Stimulated activated CD8-positive, alpha-beta memory T cell treated with anti-CD3 and anti-CD28 coated beads, Interleukin-4, amount 100 ng/mL, for 48 hours (primary cell): ENCODE measurements at places on chromosomes 11 and 22.

DNA sequence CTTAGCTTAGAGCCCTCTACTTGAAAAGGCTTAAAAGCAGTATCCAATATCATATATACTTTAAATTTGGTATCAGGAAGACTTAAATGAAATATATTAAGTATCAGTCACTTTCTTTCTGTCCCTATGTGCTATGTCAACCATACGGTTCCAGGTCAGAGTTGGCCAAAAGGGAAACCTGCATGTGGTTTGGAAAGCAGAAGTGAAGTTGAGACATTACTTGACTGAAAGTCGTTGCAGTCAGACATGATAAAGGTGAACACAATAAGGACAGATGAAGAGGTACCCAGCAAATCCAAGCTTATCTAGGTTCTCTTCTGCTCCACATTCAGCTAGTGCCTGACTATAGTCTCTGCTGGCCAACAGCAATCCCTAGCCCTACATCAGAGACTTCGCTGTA lies 336.8 kb downstream of the KCNA4 start:
- DNase-seq, result no peak

DNA sequence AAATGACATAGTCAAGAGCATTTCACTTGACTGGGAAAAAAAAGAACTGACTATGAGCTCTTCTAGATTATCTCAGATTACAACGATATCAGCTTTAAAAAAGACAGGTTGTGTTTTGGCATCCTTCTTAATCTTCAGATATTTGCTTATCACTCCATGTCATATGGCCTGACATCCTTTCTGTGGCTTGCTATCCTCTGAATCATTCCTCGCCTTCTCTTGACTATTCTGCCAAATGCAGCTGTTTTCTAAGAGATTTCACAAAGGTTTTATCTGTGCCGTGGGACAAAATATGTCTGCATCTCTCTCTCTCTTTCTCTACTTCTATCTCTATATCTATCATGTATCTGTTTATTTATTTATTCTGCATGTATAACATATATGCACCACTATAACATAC lies 746.1 kb downstream of the CNTN5 start:
- DNase-seq, result no peak

DNA sequence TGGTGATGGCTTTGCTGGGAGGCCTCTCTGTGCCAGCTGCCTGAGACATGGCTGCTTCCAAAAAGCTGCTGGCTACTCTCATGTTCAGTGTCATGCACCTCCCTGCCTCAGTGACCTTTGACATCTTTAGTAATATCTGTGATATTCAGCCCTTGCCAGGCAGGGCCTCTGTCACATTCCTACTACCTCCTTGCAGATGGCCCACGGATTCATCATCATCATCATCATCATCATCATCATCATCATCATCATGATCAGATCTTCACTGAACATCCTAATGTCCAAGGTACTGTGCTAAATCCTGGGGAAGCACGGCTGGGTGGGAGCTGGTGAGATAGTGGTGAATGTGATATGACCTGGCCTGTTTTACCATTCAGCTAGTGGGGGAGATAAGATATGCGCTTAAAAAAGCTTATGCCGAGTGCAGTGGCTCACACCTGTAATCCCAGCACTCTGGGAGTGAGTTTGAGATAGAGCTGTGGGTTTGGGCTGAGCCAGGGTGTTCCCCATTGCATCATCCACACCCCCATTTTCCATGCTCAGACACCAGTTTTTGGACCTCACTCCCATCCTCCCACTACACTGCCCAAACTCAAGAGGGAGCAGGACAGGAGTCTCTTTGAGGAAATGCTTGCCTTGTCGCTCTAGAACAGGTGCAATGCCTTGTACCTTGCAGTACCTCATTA lies 17.1 kb upstream of the TMPRSS13 start:
- peak; percentile 50 for DNase-seq

- DNase-seq, result no peak
Observed at GRCh38 chr11:31649129-31649966, 139.8 kb downstream of the ELP4 start.

DNA sequence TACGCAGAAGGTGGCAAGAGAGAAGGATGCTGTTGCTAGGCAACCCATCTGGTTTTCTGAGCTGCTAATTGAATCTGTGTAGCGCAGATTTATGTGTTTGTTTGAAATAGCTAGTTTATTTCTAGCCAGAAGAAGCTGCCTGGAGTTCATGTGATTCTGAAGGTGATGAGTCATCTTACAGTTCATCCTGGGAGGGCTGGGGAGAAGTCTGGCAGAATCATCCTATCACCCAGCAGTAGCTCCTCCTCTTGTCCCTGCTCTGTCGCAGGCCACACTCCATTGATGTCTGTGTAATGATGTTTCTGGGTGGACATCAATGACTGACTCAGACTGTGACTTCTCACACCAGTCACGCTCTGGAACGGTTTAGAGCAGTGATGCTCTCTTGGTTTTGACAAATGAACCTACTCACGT lies 4.8 kb upstream of the FBXO7 start:
- no peak for DNase-seq

GRCh38 chr11:123525511-123525918 lies 95.4 kb downstream of the GRAMD1B start:
- no peak for DNase-seq

DNA sequence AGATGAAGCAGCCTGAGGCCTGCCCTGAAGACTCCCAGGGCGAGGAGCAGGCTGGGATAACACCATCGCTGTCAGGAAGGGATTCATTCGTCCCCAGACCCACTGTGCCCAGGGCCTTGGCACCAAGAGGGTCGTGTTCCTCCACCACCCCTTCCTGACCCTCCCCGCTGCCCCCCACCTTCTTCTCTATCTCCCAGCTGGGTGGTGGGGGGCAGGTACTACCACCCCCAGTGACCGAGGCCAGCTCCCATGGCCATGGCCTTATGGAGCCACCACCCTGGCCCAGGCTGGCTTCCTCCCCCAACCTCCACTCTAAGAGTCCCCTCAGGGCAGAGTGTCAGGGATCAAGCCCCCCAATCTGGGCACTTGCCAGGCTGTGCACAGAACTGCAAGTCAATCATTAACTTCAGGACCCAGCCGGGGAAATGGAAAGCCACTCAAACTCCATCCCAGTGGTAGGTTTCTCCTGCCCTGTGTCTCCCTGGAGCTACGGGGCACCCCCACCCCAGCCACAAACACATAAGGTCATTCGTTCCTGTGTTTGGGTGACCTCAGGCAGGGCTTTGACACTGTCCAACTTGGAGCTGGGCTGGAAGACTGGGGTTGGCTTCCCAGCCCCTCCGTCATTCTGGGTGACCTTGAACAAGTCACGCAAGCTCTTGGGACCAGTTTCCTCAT lies 33.3 kb upstream of the WNT11 start:
- DNase-seq, result no peak

DNA sequence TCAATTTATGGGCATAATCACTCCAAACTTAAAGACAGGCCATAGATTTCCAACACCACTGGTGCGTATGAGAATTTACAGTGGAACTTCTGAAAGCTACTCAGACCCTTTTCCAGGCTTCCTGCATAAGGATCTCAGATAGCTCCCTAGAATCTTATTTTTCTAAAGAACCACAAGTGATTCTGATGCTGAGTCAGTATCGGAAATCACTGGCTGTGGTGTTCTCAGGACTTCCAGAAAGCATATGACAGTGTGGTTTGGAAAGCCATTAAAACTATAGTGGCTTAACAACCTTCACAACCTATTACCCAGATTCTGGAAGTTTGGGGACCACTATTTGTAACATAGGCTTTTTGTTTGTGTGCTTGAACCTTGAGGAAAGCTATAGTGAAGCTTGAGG lies 756.0 kb downstream of the DLG2 start:
- no peak for DNase-seq

DNA sequence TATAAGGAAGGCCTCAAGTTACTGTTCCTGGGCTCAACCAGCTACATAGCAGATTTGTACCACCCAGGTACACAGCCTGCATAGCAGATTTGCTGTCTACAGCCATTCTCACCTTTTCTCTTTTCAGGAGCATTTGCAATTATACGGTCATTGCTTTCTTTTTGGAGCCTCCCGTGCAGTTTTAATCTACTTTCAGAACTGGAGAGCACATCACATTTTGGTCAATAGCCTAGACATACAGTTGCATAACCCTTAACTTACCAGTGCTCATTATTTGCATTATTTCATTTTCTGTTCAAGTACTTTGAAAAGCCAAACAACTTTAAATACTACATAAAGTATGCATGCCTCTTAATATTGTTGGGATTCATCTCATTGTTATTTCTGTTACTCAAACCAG lies 150.5 kb upstream of the SORL1-AS1 start:
- DNase-seq, result no peak

DNA sequence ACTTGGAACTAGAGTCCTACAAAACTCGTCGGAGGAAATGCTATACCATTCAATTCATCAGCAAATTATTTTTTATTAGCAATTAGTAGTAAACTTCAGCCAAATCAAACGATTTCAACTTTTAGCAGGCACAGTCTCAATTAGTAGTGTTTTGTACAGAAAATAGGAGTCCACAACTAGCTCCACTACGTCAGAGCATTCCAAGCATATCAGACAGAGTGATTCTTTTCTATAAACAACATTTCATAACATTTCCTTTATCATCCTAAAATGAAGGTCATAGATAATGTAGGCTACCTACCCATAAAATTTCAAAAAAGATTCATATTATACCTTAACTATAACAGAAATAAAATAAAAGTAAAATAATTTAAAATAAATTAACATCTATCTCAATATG lies 169.9 kb downstream of the KIF18A start:
- DNase-seq, result no peak
